CD4-positive, alpha-beta T cell treated with Interferon alpha-2 for 1 hour (primary cell): ENCODE measurements at places on chromosomes 3 and 15.

GRCh38 chr3:189586941-189587663, 44.1 kb upstream of the TP63 start:
- DNase-seq = no peak

- no peak for DNase-seq
Measured at GRCh38 chr3:12180631-12181030, 21.9 kb upstream of the TIMP4 start.

- DNase-seq = no peak
Measured at GRCh38 chr3:53382106-53382505, 34.8 kb upstream of the DCP1A start.

DNA sequence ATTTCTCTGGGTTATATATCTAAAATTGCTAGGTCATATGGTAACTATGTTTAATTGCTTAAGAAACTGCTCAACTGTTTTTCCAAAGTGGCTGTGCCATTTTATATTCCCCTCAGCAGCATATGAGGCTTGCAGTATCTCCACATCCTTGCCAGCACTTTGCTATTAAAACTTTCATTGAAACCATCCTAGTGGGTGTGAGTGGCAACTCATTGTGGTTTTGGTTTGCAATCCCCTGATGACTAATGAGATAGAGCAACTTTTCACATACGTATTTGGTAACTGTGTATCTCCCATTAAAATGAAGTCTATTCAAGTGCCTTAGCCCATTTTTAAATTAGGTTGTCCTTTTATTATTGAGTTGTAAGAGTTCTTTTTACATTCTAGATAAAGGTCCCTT, 17.3 kb downstream of the KPNA1 start:
- peak; percentile 53 for DNase-seq

GRCh38 chr3:195895078-195895860, 13.1 kb downstream of the TNK2 start:
- peak; percentile 77 for DNase-seq

DNA sequence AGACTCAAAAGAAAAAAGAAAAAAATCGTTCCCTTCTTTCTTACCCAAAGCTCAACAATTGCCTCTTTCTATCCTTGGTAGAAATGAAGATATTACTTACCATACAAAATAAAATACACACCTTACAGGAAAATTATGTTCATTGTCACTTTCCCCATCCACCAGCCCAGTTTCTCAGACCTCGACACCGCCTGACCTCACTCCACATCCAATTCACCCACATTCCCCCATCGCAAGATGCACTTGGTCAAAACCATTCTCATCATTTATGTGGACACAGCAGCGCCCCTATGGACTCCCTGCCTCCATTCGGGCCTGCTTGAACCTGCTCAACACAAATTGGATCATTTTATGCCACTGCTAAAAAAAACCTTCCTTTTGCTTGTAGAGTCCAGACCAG, 7.0 kb downstream of the ANPEP start:
- no peak for DNase-seq

- DNase-seq = no peak
Measured at GRCh38 chr3:40989141-40990061, 209.9 kb upstream of the CTNNB1 start.

DNA sequence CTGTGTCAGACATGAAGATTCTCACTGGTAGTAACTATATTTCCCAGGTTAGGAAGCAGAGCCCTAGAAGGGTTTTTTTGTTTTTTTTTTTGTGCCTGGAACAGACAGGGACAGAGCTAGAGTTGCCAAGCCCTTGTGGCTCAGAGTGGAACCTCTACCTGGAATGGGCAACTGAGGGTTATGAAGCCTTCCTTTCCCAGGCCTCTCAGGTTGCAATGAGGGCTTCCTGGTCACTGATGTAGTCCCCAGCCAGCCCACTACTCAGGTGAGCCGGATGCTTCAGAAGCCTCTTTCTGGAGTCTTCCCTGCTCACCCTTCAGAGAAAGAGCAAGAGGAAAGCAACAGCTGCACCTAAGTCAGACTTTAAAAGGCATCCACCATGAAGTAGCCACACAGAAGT, 48.8 kb upstream of the MANF start:
- no peak for DNase-seq

DNA sequence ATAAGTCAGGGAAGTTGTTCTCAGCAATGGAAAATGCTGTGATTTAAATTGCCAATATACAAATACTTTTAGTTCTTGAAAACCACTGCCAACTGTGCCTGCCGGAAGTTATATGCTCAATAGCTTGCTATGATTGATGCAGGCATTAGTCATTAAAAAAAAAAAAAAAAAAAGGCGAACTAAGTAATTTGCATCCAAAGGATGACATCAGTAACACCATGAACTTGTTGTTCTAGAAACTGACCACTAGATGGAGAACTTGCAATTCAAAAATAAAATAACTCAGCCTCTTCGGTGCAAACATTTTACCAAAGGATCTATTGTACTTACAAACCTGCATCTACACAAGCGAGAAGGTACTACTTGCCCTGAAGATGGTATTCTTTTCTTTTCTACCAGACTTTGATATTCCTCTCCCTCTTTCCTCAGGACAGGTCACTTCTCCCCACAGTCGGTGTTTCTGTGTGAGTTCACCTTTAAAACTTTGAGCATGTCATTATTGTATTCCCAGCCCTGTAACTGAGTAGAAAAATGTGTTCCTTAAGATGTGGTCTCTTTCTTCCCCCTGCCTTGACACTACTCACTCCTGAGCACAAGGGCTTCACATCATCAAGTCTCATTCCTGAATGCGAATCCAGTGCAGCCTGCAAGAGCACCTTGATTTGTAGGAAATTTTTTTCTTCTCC, 115.0 kb upstream of the VEPH1 start:
- DNase-seq = no peak

DNA sequence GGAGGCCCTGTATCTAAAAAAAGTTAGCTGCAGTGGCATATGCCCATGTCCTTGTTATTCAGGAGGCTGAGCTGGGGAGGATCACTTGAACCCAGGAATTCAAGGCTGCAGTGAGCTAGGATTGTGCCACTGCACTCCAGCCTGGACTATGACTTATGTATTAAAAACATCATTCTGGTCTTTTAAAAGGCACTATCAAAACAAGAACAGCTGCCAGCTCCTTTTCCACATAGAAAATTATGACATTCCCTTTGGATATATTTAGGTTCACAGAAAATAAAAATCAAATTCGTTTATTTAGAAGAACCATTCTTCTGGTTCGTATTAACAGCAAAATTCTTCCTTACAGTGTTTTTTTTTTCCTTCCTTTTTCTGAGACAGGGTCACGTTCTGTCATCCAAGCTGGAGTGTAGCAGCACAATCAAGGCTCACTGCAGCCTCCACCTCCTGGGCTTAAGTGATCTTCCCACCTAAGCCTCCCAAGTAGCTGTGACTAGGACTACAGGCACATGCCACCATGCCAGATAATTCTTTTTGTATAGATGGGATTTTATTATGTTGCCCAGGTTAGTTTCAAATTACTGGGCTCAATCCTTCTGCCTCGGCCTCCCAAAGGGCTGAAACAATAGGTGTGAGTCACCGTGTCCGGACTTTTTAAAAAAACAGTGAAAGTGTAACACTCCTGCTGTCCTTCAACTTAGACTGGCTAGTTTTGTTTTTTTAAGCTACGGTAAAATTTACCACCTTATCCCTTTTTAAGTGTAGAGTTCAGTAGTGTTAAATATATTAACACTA, 13.9 kb downstream of the ICE2 start:
- DNase-seq = no peak

DNA sequence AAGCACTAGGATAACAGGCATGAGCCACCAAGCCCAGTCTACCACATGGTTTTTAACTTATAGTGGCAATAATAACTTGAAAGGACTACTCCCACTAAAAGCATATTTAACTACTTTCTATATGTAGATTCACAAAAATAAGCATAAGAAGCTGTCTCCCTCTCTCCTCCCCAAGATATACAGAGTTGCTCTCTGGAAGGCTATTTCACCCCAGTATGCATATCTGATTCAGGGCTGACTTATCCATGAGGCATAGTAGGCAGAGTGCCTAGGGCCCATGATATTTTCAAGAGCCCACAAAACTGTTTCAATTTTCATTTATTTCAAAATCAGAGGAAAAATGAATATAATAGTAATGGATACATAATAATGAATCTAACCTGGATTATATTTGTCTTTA, 20.5 kb downstream of the ATP8B4 start:
- DNase-seq = no peak

DNA sequence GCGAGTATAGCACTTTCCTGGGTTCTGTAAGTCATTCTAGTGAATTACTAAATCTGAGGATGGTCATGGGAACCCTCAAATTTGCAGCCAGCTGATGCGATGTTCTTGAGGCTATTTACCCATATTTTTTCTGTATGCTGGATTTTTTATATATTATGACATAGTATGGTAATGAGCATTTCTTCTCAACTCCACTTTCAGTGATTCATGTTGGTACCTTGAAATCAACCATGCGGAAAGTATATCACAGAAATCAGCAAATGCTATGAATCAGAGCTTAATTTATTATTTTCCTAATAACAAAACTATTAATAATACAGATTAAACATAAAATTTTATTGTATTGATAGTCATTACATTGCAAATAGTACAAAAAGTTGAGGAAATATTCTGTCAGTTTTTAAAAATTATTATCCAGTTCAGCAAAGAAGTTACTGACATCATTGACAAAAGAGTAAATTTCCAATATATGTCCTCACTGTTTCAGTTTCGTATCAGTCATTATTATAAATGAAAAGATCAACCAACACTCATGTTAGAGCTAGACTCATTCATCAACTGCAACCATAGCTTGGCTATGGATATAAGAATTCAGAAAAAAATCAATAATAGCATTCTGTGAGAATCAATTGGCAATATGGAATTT, 164.3 kb upstream of the SETMAR start:
- no peak for DNase-seq

DNA sequence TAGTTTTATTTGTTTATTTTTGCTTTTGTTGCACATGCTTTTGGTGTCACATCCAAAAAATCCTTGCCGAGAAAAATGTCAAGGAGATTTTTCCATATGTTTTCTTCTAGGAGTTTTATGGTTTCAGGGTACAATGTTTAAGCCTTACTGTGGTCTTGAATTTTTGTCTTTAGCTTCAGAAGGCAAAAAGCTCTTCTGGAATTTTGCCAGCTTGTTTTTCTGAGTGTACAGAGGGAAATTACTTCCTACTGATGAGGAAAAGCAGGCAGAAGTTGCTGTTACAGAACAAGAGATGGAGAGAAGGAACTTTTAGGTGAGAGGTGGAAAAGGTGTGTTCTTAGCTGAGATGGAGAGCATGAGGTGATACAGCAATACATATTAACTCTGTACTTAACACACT, 59.6 kb downstream of the UBE2E2 start:
- no peak for DNase-seq

DNA sequence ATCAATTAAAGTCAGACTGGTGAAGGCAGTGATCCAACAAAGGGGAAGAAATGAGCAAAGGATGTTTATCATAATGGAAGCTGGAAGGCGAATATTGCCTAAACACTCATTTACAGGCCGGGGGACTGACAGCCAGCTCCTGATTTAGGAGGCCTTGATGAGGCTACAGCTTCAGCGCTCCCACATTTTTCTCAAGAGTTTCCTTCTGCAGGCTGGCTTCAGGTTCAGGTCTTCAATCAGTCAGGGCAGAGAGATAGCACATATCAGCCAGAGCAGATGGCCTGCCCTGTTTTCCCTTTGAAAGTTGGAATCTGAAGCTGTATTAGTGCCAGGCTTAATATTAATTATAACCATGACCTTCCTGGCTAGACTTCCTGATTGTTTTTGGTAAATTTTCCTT, 218.9 kb downstream of the SV2B start:
- no peak for DNase-seq

- DNase-seq = peak; percentile 83
Measured at GRCh38 chr3:196192036-196192523, 19.1 kb downstream of the ZDHHC19 start.

GRCh38 chr3:55544219-55544618, 57.1 kb upstream of the WNT5A start:
- DNase-seq = no peak
